ENCODE measurements at places on chromosomes 11 and 22.

GRCh38 chr11:24773322-24773721 is 276.5 kb downstream of the LUZP2 start:
- no peak for DNase-seq

- no peak for DNase-seq
These were observed 248.1 kb downstream of the CNTN5 start for GRCh38 chr11:99268886-99269285.

GRCh38 chr11:34586488-34587281 is 34.2 kb upstream of the EHF start:
- DNase-seq, result no peak

GRCh38 chr11:126104420-126104819 is 41.8 kb upstream of the CDON start:
- no peak for DNase-seq

- DNase-seq, result no peak
These were observed 13.6 kb upstream of the OR5AS1 start for GRCh38 chr11:56013805-56014204.

DNA sequence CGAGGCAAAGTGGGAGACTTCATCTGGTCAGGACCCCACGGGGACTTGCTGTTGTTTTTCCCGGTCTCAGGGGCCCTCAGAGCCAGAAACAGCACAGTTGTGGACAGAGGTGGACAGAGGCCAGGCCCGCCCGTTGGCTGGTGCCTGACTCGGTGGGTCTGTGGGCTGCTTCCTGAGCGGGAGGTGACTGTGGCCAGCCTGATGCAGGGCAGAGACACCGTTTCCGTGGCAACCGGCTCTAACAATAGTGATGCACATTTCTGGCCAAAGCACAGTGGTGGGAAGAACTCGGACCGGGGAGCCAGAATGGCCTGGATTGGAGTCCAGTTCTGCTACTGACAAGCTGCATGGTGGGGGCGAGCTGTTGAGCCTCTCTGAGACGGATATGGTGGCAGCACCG is 58.7 kb upstream of the ATXN10 start:
- no peak for DNase-seq

GRCh38 chr22:11616811-11617210 is 3911.2 kb upstream of the OR11H1 start:
- no peak for DNase-seq

DNA sequence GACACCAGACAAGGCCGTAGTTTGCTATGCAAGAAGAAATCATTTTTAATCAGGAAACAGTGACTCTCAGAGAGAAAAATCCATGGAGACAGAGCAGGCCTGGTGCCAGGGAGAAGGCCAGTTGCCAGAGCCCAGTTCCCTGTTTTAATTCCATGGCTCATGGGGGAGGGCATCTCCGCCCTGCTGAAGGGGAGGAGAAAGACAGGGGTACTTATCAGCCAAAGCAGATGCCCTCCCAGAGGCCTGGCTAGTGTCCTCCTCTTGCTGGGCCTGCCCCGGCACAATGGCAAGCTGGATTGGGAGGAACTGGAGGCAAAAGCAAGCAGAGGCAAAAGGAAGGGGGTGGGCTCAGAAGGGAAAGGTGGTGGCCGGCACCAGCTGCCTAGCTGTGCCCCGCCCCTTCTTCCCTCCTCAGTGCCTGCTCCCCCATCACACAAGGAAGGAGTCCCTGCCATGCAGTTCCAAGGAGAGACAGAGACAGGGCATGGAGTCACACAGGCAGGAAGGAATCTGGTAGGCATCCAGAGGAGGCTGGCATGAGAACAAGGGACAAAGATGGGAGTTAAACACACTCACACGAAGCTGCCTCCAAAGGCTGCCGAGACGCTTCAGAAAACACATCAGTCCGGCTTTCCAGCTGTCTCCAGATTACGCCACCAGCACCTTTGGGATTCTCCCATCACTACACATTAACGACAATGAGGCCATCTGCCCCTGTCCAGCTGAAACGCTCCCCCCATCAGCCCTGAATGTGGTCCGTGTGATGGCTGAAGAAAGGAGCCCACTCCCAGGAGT is 591.8 kb downstream of the BUD13 start:
- no peak for DNase-seq

DNA sequence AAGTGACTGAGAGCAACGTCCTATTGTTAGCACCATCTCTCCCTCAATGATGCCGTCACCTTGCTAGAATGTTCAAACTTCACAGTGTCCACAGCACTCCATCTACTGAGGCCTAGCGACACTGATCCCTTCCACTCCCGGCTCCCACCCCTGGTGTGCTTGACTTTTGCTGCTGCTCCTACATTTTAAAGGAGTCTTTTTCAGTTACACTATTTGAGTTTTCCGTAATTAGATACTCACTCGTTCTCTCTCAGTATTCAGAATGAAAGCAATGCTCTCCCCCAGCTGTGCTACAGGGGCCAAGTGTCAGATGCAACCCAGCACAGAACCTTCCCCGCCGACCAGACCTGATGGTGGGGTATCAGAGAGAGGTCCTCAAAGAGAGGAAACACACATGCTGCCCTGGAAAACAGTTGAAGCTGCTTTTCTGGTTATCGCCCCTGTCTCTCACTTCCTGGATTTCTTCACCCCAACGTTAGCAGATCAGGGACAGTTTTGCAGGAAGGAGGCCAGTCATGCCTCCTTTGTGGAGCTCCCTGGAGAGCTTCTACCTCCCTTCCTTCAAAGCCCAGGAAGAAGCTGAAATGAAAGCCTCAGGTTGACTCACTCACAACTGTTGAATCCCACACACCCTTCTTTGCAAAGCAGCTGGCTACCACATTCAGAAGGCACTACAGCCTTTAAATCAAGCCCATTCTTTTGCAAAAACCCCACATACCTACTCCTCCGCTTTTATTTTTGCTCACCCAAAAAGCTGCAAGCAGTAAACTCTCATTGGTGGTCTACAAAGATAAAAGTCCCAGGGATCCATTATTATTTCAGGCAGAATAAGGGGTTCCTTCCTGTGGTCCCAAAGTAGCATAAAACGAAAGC is 23.5 kb downstream of the LARGE1 start:
- no peak for DNase-seq

DNA sequence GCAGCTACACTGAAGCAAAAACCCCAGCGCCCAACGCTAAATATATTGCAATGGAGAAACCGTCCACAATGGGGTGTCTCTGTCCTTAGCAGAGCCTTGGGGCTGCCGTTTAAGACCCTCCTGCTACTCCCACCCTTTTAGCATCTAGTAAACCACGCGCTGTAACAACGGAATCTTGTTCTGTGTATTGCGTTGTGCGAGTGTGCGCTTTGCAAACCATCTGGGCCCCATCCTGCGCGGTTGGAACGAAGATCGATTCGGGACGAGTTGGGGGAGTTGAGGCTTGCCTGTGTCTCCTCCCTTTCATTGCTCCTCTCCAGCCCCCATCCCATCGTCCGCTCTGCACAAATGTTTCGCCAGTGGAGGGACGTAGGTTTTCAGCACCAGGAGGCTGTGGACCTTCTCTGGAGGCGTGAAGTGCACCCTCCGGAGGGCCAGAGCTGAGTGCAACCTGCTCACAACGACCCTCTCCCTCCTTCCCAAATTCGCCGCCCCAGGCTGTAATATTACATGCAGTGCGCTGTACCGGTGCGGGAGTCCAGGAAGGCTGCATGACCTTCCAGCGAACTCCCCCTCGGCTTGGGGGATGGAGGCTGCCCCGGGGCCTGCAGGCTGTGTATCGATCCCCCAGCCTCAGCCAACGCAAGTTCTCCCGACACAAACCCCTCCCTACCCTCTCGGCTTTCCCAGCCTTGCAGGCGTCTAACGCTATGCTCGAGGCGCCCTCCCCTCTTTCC is 1.6 kb upstream of the KMT2A start:
- DNase-seq, result no peak

- DNase-seq, result no peak
These were observed 8.1 kb downstream of the OR5A2 start for GRCh38 chr11:59418156-59418555.

DNA sequence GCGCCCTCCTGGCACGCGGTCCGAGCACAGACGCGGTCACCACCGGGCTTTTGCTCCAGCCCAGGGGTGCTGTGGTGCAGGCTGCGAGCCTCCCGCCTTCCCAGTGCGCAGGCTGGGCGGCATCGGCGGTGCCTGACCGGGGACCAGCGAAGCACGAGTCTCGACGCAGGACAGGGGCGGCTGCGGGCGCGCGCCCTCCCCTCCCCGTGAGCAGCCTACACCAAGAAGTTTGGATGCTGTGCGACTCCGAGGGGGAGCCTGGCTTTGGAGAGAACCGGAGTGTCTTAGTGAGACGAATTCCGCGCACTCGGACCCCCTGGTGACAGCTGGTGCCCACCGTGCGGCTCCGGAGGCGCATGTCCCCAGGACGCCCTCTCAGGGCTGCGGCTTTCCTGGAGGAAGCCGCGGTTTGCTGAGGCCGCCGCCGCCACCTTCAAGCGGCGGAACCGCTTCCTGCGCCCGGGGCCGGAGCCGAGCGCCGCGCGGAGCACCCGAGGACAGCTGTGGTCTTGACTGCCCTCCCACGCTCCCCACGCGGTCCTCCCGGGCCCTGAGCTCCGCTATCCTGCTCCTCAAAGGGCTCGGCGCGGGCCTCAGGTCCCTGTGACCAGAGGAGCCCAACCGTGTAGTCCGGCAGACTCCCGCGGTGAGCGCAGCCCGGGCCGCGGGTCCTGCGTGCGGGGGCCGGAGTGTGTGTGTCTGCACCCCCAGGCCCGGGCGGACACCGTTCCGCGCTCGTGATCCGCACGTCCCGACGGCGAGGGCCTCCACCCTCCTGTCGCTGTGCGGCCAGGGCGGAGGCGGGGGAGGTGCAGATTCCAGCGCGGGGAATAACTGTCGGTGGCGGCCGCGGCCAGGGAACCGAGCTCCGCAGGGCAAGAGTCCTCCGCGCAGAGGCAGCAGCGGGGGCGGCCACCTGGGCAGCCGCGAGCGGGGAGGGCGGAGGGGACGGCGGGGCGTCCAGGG is 1.7 kb downstream of the FGF3 start:
- no peak for DNase-seq

DNA sequence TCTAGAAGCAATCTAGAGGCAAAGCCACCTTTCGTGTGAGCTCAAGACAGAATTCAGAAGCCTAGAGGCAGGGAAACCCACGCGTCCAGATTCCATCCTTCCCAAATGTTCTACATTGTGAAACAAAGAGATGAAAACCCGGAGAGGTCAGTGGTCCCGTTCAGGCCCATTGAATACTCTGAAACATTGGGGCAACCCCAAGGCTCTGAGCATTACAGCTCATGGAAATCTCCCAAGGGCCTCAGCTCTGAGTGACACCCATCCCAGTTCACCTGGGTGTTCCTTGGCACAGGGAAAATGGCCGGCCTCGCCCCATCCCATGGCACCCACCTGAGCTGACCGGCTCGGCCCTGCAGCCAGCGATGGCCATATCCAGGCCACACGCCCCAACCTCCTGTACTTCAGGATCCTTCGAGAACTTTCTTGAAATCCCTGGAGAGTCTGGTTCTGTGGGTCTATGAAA is 128.6 kb upstream of the FGF3 start:
- no peak for DNase-seq

- no peak for DNase-seq
These were observed 8.9 kb downstream of the C1QTNF6 start for GRCh38 chr22:37179126-37179470.

DNA sequence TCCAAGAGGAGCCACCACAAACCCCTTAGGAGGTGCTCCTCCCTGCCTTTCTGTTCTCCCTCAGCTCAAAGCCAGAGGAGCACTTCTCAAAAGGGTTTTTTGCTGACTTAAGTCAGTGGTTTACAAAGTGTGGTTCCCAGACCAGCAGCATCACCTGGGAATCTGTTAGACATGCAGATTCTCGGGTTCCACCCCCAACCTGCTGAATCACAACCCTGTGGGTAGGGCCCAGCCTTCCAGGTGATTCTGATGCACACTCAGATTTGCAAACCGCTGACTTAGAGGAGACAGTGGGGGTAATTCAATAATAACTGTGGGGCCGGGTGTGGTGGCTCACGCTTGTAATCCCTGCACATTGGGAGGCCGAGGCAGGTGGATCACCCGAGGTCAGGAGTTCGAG is 22.8 kb downstream of the CREB3L1 start:
- DNase-seq, result no peak

- DNase-seq, result no peak
These were observed 16.1 kb downstream of the EWSR1 start for GRCh38 chr22:29284196-29284595.

DNA sequence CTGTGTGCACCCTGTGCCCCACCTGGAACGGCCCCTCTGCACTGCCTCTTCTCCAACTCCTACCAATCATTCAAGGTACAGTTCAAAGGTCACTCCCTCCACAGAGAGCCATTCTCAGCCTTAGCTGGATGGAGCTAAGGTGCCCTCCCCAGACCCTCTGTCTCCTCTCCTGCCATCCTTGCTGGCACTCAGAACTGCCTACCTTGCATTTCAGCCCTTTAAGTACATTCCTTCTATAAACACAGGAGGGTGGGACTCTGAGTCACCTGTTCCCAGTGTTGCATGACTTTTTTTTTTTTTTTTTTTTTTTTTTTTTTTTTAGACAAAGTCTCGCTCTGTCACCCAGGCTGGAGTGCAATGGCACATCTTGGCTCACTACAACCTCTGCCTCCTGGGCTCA is 8.6 kb downstream of the TTLL1 start:
- no peak for DNase-seq

GRCh38 chr11:57903011-57903410 is 120.7 kb upstream of the OR9Q1 start:
- no peak for DNase-seq

DNA sequence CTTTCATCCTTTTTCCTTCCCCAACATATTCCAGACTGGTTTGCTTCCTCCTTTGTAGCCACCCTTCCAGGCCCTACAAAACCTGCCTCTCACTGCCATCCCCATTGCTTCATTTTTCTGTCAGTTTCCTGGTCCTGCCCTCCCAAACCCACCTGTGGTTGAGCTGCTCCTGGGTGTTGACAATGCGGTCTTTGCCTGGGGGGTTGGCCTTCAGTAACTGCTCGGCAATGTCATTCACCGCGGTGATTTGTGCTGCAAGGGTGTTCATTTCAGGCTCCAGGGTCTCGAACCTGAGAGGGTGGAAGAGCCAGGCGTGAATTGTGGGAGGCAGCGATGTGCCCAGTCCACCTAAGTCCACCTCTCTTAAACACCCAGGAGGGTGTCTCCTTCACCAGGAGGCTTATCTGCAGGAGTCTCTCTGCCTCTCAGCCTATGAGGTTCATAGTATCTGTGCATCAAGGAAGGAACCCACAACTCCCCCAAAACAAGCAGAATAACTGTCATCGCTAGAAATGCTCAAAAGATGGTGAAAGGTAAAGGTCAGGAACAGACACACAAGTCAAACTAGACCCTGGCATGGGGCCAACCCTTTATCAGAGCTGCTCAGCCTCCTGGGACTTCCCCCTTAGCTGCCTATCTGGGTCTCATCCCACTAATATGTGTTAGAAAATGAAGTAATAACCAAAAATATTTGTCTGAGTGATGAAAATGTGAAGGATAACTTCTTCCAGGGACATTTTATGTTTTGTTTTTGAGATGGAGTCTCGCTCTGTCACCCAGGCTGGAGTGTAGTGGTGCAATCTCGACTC is 23.9 kb upstream of the RBM4B start:
- DNase-seq, result no peak

GRCh38 chr11:313787-314553 is at the start of gene IFITM1:
Gene IFITM1 (plus strand): TSS chr11:314040. CDS start chr11:314171, 131 bp downstream.
- DNase-seq, result no peak

- no peak for DNase-seq
These were observed 21.9 kb upstream of the OAF start for GRCh38 chr11:120188811-120189455.

- no peak for DNase-seq
These were observed 2.0 kb upstream of the JAML start for GRCh38 chr11:118226781-118227180.

- no peak for DNase-seq
These were observed 4.8 kb downstream of the CLCF1 start for GRCh38 chr11:67368621-67369020.

Measured in stimulated activated CD4-positive, alpha-beta T cell treated with anti-CD3 and anti-CD28 coated beads, Interleukin-1b, Interleukin-23, amount 100 ng/mL, for 1 hour (primary cell).